ENCODE measurements at places on chromosomes 4 and X.

DNA sequence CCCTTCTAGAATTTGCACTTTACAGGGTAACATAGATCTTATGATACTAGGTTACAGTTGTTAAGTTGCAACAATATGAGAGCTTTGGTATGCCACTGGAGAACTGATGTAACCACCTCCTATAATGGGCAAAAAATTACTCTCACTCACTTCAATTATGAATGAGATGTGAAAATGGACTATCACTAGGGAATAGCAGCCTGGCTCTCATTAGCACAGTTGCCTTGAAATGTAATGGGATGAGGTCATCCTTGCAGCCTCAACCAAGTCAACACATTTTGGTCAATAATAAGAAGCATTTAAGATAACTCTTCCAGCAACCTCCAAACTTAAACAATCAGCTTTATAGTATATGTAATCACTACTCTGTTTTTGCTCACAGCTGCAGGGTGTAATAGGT is 69.4 kb downstream of the TBC1D9 start:
- peak; percentile 81 for DNase-seq

- no peak for DNase-seq
These were observed 36.7 kb downstream of the ARX start for GRCh38 chrX:24979081-24979480.

DNA sequence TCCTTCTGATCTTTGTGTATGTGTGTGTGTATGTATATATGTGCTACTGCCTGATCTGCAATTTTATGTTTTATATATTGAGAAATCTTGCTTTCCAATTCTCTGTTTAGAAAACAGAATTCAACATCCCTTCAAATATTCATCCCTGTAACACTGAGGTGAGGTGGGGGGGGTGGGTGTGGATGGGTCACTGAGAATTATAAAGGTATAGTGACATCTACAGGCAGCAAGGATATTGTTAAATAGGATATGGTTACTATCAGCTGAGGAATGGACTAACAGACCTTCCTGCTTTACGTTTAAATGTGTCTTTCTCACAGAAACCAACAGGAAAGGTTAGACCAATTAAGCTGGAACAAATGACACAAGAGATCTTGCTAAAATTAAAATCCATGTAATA is 19.0 kb upstream of the MAGEB2 start:
- peak; percentile 5 for DNase-seq

GRCh38 chr4:155010376-155010775 is 198.1 kb upstream of the NPY2R start:
- no peak for DNase-seq

GRCh38 chrX:130523460-130524394 is 121.9 kb downstream of the RBMX2 start:
- DNase-seq = peak; percentile 75

DNA sequence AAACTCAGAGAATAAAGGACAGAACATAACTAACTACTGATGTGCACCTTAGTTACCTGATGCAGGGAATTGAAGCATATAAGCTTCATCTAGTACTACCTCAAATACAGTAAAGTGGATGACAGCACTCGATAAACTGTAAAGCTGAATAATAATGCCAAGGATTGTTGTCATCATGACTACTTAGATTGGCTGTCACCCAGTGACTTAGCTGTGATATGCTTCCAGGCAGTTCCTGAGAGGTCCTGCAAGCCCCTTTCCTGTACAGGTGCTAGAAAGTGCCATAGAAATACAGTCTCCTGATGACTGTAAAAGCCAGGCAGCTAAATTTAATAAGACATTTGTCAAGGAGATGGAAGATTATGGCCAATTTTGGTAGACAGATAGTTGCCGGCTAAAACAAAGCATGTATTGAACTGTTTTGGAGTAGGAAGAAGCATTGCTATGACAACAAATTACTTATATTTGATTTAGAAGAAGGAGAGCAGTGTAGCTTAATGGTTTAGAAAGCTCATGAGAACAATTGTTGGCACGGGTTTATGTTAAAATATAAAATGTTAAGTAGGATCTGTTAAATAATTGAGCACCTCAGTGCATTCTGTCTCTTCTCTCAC is 29.7 kb downstream of the TMEM164 start:
- no peak for DNase-seq

DNA sequence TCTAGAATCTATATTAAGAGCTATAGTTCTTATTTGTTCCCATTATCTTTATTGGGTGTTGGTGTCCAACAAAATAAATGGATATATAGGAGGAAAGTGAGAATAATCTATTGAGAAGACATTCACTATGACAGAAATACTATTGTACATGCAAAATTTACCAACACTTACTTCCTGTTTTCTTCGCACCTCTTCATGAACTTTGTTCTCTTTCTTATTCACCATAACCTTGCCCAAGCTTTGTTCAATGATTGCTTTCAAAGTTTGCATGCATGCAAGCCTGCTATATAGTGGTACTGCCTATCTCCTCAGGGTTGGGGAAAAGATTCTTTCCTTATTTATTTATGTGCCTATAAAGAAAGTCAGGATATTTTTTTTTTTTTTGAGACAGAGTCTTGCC is 176.4 kb upstream of the JADE1 start:
- DNase-seq = no peak

GRCh38 chr4:143386812-143387211 is 50.1 kb downstream of the GAB1 start:
- no peak for DNase-seq

DNA sequence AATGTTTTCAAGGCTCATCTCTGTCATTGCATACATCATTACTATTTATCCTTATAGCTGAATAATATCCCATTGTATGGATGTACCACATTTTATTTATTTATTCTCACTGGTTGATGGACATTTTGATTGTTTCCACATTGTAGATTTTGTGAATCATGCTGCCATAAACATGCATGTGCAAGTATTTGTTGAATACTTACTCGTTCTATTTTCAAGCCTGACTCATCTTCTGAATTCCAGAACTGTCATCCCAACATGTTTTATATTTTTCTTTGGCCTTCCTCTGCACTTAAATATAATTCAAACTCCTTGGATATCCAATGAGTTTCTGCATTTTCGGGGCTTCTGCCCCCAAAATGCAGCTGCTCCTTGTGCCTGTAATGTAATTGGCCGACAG is 77.6 kb downstream of the MXRA5 start:
- no peak for DNase-seq
